Posterior vena cava (tissue), 2 donors: ENCODE measurements at places on chromosomes 7 and 10. TPM values are rescaled to one million over a fixed set of nuclear protein-coding genes. Genes with fewer than 3 reads are reported as not detected.

DNA sequence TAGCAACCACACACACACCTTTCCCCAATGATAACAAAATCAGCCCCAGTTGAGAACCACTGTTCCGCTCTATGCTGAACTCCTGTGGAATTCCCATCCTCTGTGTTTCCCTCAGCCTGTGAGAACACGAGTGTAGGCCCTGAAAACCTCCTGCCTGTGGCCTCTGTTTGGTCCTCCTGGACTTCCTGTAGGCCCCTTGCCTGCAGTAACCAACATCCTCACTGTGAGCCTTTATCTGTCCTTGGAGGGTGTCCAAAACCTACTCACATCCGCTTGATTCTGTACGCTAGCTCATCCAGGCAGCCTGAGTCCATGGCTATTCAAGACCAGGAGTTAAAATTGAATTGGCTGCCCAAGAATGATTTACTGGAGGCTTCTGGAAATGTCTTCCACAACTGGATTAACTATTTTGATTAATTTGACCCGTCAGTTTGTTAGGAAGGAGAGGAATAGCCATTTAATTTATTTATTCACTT lies 149.8 kb downstream of the AKR1D1 start:
- DNase-seq, result no peak

- no peak for DNase-seq
Observed at GRCh38 chr10:112639298-112639697, 192.3 kb downstream of the VTI1A start.

DNA sequence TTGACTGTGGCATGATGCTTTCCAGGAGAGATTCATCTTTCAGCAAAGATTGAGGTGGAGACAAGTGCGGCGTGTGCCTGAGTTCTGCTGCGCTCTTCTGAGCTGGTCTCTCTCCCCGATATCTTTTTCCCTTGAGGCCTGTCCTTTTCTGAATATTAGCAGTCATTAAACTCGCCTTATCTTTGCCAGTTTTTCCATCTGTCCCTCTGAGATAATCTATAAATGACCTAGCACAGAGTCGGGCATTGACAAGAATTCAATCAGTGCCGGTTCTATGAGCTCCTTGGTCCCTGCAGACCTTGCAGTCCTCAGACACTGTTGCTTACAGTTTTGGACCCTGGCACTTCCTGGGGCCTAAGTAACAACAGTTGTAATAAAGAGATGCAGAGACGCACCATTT lies 89.7 kb upstream of the IKZF1 start:
- no peak for DNase-seq

DNA sequence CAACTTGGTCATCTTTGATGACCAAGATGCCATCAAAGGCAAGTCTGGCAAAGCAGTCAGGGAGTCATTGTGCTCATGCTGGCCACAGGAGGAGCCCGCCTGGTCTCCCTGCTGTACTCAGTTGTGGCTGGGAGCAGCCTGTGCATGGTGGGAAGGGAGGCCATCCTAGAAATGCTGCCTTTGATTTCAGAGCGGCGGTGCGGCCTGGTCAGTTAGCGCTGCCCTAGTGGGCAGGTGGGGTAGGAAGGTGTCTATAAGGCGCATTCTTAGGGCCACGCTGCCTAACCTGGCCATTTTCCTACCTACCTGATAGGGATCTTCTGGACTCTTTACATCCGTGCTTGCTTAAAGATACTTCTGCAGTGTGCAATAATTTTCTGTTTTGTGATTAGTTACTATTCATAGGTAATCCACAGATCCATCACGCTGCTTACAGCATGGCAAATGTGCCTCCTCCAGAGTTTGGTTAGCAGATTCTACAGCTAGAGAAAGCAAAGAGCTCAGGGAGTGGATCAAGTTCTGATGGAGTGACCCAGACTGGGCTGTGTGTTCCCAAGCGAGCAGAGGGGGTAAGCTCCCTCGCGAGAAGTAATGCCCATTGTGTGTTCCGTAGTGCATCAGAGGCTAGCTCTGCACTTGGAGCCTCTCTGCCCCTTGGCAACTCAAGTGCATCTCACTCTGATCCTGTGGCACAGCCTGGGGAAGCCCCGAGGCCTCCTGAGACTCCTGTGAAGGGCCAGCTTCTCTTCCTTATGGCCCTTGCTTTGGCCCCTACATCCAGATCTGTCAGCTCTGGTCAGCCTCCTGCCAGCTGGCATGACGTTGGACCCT lies 970.1 kb upstream of the ZNF722 start:
- DNase-seq, result no peak

GRCh38 chr7:42976371-42976770 lies 44.2 kb downstream of the MRPL32 start:
- DNase-seq, result no peak

DNA sequence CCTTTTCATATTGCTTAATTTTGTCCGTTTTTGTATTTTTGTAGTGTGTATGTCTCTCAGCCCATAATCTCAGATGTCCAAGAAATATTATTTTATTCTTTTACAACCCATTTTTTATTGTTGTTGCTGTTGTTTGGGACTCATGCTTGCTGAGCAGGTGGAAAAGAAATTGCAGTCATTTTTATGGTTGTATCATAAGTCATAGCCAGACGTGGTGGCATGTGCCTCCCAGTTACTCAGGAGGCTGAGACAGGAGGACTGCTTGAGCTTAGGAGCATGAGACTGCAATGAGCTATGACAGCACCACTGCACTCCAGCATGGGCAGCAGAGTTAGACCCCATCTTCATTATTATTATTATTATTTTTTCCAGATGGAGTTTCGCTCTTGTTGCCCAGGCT lies 117.8 kb downstream of the EPC1 start:
- no peak for DNase-seq

DNA sequence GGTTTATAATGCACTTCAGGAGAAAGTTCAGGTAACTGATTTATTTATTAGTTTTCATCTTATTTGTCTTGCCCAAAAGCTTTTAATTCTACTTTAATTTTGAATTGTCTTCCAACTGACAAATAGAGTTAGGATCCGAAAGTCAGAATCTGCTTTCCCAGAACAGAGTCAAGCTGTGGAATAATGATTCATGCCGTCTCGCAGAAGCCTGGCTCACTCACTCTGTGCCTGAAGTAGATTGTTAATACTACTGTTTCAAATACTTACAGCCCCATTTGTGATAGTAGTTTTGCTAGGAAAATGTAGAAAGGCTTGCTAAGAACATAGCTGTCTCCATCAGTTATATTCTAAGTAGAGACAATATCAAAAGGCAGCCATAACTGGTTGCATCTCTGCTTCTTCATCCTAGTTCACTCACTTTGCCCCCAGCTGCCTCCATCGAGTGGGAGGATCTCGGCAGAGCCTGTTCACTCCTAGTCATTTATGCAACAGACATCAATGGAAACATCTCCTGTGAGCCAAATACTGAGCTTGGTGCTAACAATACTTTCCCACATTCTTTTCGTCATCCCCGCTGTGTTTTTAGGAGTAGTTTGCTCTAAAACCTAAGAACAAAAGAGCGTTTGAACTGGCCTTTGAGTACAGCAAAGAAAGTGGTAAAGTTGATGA lies 28.0 kb downstream of the ABRAXAS2 start:
- no peak for DNase-seq

GRCh38 chr7:14988941-14989340 lies 86.4 kb upstream of the DGKB start:
- no peak for DNase-seq

DNA sequence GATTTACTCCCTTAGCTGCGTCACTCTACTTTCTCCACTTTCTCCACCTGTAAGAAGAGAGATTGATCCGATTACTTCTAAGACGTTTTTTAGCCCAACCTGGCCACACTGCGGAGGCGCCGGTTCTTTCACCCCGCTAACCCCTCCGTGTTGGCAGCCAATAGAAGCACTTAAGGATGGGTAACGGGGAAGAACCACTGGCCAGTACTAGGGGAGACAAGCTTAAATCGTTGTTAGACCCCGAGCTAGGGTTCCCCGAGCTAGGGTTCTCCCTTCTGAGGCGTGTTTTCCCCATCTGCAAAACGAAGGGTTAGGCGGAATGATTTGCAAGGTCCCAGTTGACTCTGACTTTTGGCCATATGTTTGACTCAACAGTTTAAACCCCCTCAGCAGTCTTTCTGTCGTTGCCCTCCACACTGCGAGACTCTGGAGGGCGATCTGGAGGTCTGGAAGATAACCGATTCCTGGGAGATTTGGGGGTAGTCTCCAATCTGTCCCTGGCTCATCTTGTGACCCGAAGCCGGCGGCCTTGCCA lies 644 bp downstream of the UMAD1 start:
- no peak for DNase-seq

GRCh38 chr7:19133886-19134285 lies 11.3 kb downstream of the FERD3L start:
- DNase-seq, result no peak

- no peak for DNase-seq
Observed at GRCh38 chr7:24864214-24864817, 107.1 kb upstream of the GSDME start.

- no peak for DNase-seq
Observed at GRCh38 chr7:44321796-44322195, 3.6 kb downstream of the CAMK2B start.

Gene ENTPD1
- 62.5 TPM for total RNA-seq

Gene ELAPOR2
- total RNA-seq, result 20.4 TPM

Gene CCL24
- total RNA-seq, result not detected

Gene AMZ1
- total RNA-seq, result 0.32 TPM

Gene IKZF1
- 13.7 TPM for total RNA-seq

Gene CAMK2B
- 1.2 TPM for total RNA-seq

Gene ADGRA1
- total RNA-seq, result 0.56 TPM
